ENCODE measurements at places on chromosomes 5 and 9.

- no peak for DNase-seq
Observed at GRCh38 chr9:112268413-112268812, 65.0 kb downstream of the PTBP3 start.

DNA sequence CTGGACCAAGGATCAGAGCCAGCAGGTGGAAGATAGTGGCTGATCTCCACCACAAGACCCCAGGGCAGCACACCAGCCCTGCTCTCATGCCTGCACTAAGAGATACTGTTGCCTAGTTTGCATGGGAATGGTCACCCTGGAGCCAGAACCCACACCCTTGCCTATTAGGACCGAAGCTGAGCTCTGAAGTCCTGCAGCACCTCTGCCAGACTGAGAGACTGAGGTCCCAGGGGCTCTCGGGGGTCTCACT lies 11.3 kb downstream of the ACSL6 start:
- no peak for DNase-seq

- no peak for DNase-seq
Observed at GRCh38 chr5:68748101-68748500, 345.7 kb upstream of the SLC30A5 start.

DNA sequence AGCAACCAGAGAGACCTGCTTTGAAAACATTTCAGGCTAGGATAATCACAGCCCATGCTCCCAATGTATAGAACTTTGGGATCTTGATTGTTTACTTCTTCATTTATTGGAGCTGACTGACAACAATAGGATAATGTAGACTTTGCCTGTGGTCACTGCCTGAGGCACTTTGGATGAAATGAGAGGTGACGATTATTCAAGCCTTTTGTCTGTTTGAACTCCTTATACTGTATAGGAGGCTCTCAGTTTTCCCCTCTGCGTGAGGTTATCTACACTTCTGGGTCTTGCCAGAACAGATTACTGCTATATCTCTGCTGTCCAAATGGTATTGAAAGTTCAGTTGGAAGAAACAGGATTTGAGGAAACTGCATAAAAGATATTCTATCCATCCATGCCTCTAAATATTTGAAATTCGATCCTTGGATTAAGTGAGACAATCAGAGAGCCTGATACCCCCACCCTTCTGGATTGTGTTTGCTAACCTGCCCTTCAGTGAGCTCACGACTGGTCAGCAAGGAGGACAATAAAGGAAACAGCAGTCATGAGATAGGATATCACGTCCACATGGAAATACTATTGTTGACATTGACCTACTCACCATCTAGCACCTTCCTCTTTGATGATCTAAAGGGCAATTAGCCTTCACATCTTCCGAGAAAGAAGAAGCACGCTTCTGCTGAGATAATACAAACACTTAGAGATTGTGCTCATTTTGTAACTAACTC lies 98.1 kb downstream of the DOCK8 start:
- DNase-seq, result no peak

GRCh38 chr5:10674582-10674981 lies 86.5 kb downstream of the DAP start:
- DNase-seq, result no peak

DNA sequence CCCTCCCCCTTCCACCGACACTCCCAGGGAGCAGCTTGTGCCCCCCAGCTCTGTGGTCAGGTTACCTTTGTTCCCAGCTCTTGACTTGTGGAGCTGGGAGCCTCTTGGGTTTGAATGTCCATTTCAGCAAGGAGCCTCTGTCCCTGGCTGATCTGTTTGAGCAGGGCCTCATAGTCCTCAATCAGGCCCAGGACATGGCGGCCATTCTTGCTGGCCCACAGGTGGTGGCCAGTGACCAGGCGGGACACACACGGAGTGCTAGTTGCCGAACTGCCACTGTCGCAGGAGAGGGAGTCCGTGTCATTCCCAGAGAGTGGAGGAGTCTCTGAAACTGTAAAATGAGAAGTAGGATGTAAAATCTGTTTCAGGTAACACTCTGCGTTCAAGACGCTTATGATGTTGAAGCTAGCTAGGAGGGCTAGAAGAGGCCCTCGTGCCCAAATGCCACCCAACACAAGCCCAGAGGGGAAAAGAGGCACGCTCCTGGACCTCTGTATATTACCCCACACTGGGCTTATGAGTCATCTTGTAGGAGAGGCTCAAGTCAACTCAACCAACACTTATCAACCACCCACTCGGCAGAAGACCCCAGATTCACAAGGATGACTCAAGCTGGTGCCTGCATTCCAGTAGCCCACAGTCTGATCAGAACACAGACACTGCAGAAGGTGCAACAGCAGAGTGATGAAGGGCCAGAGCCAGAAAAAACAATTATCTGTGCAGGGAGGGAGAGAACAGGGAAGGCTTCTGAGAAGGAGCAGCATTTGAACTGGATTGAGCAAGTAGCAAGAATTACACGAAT lies 177.0 kb downstream of the CDK5RAP2 start:
- DNase-seq, result no peak

- no peak for DNase-seq
Observed at GRCh38 chr5:67999391-67999790, 216.2 kb upstream of the PIK3R1 start.

DNA sequence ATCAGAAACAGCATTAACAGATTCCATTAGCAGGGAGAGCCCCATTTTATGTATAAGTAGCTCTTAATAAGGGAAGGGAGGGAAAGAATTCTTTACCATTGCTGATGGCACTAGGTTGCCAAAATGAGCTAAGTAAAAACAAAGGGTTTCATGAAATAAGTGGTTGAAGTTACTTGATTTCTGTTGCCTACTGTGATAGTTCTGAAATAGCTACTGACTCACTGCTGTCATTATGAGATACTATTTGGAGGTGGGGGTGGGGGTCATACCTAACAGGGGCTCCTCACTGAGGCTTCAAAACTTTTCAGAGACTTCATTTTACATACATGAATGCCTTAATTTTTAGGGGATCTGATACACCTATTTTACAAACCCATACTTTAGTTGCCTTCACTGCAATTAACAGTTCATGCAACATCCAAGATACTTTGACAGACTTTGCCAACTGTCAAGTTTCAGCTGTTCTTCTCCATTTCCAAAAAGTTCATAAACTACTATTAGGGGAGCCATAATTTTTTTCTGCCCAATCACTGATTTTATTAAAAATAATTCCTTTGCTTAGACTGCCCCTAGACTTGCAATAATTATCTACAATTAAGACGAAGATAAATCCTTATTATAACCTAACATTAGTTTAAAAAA lies 4.6 kb downstream of the HOMER1 start:
- DNase-seq, result no peak

- no peak for DNase-seq
Observed at GRCh38 chr5:143041461-143041860, 271.3 kb downstream of the ARHGAP26 start.

- no peak for DNase-seq
Observed at GRCh38 chr9:136300016-136300545, 3.8 kb downstream of the CCDC187 start.

DNA sequence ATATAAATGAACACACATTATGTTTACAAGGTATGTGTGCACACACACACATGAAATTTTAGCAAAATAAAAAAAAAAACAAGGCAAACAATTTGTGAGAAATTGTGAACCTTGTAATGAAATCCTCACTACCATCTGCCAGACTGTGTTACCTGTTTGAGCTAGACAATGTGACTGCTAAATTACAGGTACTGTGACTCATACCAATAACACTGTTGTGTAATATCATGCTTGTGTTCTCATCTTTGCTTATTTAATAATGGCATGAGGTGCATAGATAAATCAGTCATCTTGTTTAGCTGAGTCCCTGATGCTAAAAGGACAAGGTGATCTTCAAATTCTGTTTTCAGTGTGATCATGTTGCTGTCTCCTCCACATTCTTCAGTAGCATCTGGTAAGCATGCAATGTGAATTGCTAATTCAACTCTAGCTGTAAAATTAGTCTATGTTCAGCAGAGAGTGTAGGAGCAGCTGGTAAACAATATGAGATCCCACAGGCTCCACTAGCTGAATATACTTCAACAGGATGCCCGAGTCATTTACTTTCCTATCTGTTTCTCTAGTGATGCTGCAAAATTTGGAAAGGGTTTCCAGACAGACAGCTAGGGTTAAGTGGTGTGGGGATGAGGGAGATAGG lies 966.3 kb upstream of the C9orf72 start:
- no peak for DNase-seq

- DNase-seq, result no peak
Observed at GRCh38 chr5:172659909-172660628, 19.0 kb downstream of the NEURL1B start.

Data from CD4-positive, alpha-beta memory T cell (primary cell).